Stimulated activated CD8-positive, alpha-beta memory T cell treated with anti-CD3 and anti-CD28 coated beads, Interleukin-7, amount 100 ng/mL, for 1 hour (primary cell): ENCODE measurements at places on chromosomes 6 and 20.

DNA sequence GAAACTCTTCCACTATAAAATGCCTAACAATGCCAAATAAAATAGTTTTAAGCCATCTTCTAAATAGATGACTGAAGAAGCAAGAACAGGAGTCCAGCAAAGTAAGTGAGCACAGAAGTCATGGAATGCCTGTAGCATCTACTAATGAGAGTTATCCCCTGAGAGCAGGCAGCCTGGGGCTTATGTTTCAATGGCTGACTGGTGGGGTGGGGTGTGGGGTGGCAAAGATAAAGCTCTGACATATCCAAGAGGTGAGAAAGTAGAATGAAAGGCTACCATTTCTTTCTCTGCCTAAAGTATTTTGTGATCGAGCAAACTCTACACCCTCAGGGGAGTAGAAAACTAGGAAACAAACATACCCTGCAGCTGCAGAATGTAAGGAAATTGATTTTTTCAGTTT, 348.8 kb downstream of the TFAP2B start:
- DNase-seq, result no peak

GRCh38 chr6:145743332-145743731, 8.0 kb upstream of the EPM2A start:
- no peak for DNase-seq

GRCh38 chr6:3960754-3961361, 111.7 kb downstream of the FAM50B start:
- DNase-seq, result no peak

DNA sequence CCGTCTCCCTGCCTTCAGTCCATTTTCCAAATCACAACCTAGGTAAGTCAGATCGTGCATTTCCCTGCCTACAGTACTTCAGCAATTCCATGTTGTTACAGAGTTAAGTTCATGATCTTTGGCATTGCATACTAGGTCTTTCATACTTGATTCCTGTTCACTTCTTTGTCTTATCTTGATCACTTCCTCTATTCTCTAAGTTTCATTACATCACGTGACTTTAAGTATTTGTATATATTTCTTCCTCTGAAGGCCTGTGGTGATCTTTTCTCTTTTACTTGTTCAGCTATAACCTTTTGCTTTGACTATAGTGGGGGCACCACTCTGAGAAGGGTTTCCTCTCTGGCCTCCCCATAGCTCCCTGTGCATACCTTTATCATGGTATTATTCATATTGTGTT, 100.2 kb downstream of the TRMT11 start:
- DNase-seq, result no peak

- DNase-seq, result no peak
Observed at GRCh38 chr20:33694639-33695012, 8.4 kb upstream of the E2F1 start.
